DMS79 treated with DMSO at 0.1 percent for 48 hours (cell line): ENCODE measurements at places on chromosomes 6 and 20.

DNA sequence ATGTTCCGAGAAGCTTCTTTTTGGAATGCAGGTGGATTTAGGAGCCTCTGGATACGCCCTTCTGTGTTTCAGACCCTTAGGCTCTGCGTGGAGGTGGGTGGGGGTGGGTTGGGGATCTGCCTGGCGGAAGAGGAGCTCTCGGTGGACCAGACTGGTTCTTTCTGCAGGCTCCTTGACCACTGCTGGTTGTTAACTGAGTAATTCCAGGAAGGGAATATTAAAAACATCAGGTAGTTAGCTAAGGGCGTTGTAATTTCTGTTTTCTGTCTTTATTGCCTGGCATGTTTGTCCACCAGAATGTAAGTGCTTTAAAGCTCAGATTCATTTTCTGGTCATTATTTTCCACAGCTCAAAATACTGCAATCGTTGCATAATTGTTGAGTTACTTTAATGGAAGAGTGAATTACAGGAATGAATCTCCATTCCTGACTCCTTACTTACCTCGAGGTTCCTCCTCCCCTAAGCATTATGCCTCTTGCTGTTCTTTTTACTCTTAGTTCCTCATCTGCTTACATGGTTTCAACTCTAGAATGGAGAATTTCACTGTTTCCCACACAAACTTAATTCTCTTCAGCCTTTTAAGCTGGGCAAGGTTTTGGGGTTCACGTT, 5.9 kb downstream of the CDYL start:
- no peak for DNase-seq

DNA sequence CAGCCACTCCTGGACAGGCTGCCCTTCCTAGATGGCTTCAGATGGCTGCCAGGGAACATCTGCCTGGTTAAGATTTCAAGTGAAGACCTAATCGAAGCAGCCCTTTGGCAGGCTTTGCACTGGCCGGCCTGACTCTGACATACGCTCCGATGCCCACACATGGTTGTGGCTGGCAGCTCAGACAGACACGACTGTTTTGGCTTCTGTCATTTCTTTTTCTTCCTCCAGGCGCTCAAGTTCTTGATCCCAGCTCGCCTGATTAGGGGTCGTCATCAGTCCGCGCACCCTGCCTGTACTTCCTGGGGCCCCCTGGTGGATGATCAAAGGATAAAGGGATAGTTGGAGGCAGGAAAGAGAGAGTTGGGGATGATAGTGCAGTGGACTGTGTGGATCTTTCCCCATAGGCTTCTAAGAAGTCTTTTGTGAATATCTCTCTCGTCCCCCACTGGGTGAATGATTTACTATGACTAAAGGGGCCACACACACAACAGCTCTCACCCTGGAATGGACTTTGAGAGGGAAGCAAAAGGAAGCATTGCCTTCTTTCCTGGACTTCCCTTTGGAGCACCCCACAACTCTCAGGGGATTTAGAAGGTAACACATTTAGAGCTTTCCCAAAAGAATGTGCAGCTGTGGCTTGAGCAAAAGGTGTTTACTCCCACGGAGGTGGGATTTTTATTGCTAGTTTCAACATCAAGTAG, 21.4 kb upstream of the TRAM2 start:
- no peak for DNase-seq

DNA sequence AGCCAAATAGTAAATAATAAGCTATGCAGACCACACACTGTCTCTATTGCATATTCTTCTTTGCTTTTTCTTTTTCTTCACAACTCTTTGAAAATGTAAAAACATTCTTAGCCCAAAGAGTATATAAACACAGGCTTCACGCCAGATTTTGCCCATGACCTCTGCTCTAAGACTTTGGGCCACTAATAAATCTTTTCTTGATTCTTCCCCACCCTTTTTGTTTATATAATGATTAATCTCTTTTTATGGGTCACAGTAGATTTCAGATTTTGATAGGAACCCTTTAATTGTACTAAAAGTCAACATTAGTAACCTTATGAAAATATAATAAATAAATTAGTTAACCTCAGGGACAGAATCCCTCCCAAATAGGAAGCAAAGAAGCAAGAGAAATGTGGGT, 15.8 kb upstream of the ENPP5 start:
- DNase-seq = no peak

DNA sequence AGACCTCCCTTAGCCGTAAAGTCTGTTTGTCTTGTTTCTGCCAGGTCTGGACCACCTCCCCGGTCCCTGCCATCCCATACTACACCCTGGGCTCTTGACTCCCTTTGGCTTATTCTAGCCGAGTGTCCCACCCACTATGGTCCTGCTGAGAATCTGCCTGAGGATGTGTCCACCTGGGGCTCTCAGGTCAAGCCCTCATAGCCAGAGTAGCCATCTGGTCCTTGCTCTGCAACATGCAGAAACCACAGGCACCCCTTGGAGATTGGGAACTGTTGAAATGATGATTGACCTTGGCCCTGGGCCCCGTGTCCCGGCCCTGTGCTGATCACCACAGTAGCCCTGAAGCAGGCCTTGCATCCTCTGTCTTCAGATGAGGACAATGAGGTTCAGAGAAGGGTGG, 44.0 kb downstream of the VSTM2L start:
- no peak for DNase-seq

- DNase-seq = no peak
These were observed 41.3 kb upstream of the NAA20 start for GRCh38 chr20:19975901-19976300.

GRCh38 chr6:109393157-109393885, 11.1 kb upstream of the CD164 start:
- no peak for DNase-seq

GRCh38 chr6:53544217-53544469, 758 bp downstream of the GCLC start:
- DNase-seq = no peak

- DNase-seq = no peak
These were observed 113.7 kb upstream of the ENPP5 start for GRCh38 chr6:46284475-46284874.

DNA sequence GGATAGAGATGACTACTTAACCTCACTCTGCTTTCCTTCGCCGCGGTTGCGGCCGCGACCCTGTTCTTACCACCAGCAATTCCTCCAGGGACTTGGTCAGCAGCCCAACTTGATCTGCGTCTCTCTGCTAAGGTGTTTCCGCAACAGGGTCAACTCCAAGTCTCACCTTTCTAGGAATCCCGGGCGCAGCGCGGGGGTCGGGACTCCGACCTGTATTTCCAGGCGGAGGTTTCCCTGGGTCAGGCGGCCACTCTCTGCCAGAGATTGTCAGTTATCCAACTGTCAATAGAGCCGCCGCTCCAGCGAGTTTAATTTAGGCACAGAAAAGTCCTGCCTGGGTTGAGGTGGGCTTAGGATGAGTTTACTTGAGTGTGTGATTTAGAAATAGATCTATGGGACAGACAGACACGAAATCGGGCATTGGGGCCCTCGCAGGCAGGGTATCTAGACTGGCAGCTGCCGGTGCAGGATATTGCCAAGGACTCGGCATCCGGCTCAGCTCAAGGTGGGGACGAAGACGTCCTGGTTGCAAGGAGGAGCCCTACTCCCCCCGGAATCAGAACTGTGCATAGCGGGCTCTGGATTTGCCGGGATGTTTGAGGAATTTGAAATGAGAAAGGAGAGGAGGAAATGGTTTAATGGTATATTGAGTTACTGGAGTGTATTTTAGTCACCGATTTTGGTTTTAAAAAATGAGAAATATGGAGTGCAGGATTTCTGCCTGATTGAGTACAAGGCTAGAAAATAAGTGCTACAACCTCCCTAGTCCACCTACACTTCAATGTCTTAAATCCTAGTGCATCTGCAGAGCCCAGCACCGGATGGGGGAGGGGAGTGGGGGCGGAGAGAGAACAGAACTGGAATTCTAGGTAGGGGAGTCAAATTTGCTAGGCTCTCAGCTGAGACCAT, 23.7 kb downstream of the POM121L2 start:
- no peak for DNase-seq

- no peak for DNase-seq
These were observed 735.7 kb downstream of the QKI start for GRCh38 chr6:164150232-164150631.

DNA sequence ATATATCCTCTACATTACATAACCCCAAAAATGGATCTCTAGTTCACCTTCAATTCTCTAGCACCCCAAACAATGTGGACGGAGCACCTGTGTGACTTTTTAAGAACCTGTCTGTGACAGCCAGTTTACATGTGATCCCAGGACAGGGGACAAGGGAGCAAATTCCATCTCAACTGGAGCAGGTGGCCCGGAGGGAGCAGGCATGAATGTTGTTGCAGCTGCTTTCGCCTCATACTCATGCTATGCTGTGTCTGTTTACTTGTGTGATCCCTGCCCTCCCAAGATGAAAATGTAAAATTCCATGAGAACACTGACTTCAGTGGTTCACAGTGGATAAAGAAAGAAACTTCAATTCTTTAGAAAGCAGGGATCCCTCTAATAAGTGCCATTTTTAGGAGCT, 600.3 kb downstream of the CDH26 start:
- no peak for DNase-seq

DNA sequence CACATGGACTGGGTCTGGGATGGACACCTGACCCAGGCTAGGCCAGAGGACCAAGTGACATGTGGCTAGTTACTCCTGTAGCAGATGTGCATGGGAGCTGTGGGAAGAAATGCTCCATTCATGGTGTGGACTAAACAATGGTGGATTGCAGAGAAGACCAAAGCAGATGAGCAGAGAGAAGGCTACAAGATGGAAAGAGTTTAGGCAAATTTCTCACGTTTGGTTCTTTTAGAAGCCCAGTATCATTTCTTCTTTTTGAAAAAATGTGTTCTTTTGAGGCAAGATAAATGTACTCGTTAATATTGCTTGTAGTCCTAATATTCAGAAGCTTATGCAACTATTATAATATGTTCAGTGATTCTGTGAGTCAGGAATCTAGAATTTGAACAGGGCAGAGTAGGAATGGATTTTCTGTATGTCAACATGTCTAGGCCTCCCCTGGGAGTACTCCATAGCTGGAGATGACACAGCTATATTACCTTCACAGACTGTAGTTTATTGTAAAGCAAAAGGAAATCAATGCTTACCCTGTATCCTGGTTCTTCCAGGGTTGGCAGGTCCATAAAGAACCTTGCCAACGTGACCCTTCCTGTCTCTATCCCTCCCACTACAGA, 2.3 kb upstream of the BTN2A1 start:
- no peak for DNase-seq

DNA sequence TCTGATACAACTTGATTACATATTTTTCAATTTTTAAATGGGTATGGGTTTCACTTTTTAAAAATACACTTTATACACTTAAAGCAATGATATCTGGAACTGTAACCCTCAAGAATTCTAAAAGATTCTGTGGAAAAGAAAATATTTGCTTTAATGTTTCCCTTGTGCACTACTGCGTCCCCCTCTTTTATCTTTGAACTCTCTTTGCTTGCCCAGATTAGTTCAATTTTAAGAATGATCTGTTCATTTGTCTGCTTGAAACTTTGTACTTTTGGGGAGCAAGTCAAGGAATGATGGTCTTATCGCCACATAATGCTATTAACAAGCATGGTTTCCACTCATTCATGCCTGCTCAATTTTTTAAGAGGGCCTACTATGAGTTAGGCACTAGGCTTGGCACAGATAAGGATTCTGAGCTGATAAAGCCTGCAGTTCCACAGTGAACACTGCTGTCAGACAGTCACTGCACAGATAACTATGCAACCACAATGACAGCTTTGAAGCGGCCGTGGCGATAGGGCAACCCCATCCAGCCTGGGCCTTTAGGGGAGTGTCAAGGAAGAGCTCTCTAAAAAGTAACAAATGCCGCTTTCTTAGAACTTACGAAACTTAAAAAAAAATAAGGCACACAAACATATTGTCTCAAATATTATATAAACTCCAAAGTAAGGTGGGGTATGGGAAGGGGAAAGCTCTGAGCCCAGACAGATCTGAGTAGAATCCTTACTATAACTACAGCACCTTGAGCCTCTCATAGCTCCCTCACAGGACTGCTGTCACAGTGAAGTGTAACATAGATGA, 29.7 kb downstream of the FYN start:
- no peak for DNase-seq

- no peak for DNase-seq
These were observed 95.6 kb downstream of the CTNNBL1 start for GRCh38 chr20:37789408-37789807.

DNA sequence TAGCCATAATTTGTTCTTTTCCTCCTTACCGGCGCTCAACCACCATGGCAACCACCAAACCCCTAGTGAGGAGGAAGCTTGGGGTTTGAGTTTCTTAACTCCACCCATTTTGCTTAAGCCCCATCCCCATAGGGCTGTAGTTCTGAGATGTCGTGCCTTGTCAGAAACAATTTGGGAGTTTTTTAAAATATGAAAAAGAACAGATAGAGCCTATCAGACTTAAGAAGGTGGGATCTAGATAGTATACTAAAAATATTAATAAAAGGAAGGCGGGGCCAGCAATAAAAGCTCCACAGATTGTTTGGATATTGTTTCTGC, 5.6 kb downstream of the BRD2 start:
- peak; percentile 36 for DNase-seq

DNA sequence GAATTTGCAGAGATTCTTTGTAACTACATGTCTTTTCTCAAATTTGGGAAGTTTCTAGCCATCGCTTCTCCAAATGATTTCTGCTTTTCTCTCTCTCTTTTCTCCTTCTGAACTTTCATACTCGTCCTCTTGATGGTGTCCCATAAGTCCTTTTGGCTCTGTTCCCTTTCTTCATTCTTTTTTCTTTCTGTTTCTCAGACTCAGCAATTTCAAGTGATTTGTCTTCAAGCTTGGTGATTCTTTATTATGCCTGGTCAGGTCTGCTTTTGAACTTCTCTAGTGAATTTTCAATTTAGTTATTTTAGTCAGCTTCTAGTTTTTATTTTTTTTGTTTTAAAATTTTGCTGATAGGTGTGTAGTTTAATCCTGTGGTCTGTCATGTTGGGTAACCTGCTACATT, 57.6 kb upstream of the EEF1E1 start:
- no peak for DNase-seq

DNA sequence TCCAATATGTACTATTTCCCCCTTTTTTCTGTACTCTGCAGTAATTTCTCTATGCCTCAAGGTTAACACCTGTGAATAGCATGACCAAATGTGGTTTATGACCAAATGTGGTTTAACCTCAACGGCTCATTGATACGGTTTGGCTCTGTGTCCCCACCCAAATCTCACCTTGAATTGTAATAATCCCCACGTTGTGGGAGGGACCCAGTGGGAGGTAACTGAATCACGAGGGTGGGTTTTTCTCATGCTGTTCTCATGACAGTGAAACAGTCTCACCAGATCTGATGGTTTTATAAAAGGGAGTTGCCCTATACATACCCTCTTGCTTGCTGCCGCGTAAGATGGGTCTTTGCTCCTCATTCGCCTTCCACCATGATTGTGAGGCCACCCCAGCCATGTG, 18.7 kb downstream of the DEK start:
- no peak for DNase-seq

GRCh38 chr6:121873595-121873994, 438.1 kb downstream of the GJA1 start:
- no peak for DNase-seq

- no peak for DNase-seq
These were observed 294.0 kb downstream of the PKHD1 start for GRCh38 chr6:51793393-51793792.

GRCh38 chr6:43012364-43012763, 1.4 kb downstream of the MEA1 start:
- DNase-seq = no peak
